ENCODE measurements at places on chromosomes 1 and 21.

DNA sequence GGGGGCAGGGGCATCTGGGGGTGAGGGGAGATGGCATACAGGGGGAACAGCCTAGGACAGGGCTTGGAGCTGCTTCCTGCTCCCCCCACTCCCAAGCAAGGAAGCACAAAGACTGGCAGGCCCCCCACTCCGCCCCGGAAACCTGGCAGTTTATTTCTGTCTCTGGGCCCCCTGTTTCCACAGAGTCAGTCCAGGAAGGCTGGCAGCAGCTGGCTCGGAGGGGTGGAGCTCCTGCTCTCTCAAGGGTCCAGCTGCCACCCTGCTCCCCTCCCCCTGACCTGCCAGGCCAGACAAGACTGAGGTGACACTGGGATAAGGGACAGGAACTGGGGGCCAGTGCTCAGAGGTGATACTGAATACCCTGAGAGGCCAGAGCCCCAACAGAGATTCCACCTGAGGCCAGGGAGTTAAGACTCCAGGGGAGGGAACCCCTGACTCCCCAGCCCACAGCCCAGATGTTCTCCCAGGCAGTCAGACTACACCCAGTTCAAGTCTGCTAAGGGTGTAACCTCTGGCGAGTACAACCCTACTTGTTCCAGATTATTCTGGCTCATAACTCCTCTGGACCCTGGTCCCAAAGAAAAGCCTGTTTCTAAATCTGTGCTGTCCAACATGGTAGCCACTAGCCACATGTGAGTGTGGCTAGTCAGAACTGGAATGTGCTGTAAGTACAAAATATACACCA is 26.3 kb downstream of the AHDC1 start:
- DNase-seq, result no peak

GRCh38 chr1:210313921-210314320 is 14.8 kb upstream of the HHAT start:
- no peak for DNase-seq

- no peak for DNase-seq
These were observed 11.4 kb downstream of the KCNJ15 start for GRCh38 chr21:38267991-38268863.

DNA sequence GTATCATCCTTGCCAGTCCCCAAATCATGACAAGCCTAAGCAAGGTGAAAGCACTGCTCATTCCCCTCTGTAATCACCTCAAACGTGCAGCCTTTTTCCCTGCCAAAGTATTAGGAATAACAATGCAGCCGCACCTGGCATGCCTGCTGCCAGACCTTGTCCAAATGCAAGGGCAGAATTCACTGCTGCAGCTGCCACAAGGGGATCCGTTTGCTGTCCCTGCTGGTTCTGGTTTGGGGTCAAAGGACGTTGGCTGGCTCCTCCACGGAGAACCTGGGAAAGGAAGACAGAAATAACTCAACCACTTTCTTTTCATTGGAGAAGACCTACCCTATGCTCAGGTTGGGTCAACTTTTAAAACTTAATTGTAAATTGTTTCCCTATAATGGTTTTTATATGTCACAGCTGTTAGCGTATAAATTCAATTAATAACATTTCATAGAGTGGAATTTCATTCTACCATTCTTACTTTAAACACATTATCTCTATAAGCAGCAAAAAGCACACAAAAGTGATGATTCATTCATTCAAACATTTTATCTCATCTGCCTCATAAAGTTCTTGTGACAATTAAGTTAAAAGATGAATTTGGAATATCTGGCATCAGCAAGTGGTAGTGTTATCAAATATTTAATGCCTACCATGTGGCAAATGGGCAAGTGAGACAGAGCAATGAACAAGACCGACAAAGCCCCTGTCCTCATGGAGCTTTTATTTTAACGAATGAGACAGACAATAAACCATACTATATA is 59.8 kb upstream of the SDC3 start:
- DNase-seq, result no peak

DNA sequence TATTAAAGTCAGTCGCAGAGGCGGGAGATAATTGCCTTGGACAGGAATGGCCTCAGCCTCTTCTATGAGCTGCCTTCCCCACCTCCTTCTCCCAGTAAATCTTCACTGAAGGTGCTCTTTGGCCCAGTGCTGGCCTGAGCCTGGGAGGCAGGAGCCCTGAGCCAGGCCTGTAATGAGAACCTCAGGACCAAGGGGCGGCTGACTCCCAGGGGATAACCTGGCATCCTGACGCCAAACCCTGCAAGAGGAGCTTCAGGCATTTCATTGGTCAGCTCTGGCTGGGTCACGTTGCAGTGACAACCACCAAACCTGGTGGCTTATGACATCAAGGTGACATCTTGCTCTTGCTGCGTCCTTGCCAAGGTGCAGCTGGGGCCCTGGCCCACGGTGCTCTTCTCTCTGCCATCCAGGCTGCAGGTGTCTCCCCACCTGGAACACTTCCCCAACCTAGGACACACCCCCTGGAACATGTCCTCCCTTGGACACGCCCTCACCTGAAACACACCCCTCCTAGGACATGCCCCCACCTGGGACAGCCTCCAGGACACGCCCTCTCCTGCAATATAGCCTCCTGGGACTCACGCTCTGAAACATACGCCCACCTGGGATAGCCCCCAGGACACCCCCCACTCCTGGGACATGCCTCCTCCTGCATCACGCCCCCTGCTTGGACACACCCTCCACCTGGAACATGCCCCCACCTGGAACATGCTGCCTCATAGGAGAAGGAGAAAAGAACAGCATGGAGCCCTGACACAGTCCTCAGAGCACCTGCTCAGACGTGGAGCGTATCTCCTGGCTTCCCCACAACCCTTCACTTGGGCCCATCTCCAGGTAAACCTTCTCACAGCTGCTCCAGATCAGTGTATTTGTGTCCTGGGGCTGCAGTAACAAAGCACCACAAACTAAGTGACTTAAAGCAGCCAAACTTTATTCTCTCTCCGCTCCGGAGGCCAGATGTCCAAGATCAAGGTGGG is 333.6 kb downstream of the NPHP4 start:
- DNase-seq, result no peak

- no peak for DNase-seq
These were observed 27.2 kb downstream of the PTP4A2 start for GRCh38 chr1:31910933-31911332.

DNA sequence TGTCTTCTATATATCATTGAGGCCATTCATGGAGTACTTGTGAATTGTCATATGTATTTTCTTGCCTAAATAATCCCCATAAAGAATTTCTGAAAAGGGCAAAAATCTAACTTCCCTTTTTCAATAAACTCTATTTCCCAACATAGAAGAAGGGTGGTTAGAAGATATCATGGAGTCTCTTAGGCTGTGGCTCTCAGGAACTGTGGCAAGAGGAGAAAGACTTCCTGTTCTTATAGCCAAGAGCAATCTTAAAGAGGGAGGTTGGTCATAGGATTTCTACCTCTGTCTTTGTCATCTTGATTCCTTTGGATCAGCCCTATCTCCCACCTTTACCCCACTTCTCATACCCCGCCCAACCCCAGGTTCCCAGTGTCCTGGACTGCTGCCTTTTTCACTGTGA is 175.8 kb downstream of the TYW3 start:
- no peak for DNase-seq

DNA sequence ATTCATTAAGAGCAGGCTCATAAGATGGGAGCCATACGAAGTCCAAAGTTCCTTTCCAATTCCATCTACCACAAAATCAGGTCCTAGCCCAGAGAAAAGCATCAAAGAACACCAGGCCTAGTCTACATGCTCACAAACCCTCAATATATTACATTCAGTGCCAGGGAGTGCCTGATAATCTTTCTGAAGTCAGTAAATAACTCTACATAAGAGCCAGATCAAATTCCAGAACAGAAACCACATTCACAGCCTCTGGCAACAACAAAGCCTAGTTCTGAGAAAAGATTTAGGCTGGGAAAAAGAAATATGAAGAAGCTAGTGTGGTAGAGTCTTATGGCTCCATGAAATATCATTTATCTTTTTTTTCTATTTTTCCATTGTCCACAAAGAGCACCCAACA is 40.5 kb upstream of the RBBP5 start:
- no peak for DNase-seq

DNA sequence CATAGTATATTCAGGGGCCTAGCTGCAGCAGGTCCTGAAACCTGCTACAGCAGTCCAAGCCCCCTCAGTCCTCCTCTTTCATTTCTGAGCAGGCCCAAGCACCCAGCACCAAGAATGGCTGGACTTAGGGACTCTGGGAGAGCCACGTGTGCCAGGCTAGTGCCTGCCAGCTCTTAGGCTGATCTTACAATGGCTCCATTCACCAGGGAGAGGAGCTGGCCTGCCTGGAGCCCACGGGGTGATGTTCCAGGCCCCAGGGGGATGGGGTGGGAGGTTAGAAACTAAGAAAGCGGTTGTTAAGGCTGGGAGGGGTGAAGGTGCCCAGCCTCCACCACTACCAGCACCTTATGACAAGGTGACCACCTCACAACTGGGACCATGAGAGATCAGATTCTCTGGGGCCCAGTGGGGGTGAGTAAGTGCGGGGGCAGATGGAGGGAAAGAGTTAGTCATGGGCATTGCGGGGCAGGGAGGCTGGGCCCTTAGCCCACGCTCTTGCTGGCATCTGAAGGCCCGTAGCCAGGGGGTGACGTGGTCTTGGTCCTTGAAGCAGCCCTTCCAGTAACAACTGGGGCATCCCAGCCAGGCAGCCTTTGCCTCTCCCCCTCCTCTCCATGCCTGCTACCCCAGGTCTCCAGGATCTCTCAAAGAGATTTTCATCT is 30.3 kb upstream of the CLIC4 start:
- no peak for DNase-seq

GRCh38 chr1:71796006-71796405 is 486.3 kb downstream of the NEGR1 start:
- DNase-seq, result no peak

GRCh38 chr1:209772126-209772525 is 12.2 kb downstream of the C1orf74 start:
- no peak for DNase-seq

- no peak for DNase-seq
These were observed 109.0 kb downstream of the CACNA1E start for GRCh38 chr1:181592255-181592859.

- DNase-seq, result no peak
These were observed 18.4 kb downstream of the HHAT start for GRCh38 chr1:210347112-210347511.

DNA sequence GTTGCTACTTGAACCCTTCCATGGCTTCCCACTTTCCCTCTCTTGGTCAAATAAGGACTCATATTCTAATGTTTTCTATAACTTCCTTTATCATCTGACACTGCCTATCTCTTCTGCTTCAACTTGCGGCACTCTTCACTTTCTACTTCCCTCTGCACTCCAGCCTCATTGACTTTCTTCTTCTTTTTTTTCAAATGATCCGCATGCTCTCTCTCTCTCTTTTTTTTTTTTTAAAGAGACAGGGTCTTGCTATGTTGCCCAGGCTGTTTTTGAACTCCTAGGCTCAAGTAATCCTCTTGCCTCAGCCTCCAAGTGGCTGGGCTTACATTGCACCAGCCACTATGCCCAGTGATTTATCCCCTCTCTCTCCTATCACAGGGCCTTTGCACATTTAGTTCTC is 7.3 kb upstream of the IL10 start:
- DNase-seq, result no peak

DNA sequence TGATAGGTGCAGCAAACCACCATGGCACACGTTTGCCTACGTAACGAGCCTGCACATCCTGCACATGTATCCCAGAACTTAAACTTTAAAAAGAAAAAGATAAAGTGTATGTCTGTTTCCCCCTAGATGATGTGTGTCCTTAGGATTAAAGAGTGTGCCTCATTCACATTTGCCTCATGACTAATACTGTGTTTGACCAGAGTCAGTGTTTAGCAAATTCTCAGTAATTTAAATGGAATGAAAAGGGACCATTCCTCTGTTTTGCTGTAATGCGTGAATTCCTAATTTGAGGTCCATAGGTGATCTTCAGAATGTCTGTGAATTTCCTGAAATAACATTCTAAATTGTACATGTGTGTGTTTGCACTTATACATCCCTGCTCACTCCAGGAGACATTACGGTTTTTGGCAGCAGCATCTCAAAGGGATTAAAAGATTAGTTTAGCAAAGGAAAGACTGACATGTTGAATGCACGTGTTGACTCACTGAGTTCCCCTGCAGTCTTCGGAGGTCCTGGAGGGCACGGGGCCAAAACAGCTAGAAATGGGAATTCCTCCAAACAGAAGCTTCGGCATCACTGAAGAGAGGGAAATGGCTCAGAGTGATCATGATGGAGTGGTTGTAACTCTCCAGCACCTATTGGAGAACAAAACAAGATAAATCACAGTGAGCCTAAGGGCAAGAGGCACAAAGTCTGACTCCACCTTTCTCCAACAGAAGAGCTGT is 19.1 kb upstream of the SLC35F3 start:
- no peak for DNase-seq

GRCh38 chr1:19465650-19466049 is 19.7 kb downstream of the CAPZB start:
- DNase-seq, result no peak

DNA sequence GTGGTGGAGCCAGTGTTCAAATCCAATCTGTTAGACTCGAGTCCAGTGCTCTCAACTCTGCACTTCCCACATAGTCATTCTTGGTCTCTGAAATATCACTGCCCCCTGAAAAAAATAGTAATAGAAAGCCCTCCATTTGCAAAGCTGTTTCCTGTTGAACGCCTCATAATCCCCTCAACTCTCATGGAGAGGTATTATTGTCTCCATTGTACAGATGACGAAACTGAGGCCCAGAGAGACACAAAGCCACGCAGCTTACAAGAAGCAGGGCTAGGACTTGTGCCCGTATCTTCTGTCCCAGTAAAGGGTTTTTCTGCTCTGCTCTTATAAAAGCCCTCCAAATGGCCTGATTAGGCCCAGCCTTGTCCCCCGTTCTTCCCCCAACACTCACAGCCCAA is 6.2 kb upstream of the ARHGEF19 start:
- DNase-seq, result no peak

- peak; percentile 32 for DNase-seq
These were observed 54.9 kb downstream of the WDR64 start for GRCh38 chr1:241706967-241707366.

DNA sequence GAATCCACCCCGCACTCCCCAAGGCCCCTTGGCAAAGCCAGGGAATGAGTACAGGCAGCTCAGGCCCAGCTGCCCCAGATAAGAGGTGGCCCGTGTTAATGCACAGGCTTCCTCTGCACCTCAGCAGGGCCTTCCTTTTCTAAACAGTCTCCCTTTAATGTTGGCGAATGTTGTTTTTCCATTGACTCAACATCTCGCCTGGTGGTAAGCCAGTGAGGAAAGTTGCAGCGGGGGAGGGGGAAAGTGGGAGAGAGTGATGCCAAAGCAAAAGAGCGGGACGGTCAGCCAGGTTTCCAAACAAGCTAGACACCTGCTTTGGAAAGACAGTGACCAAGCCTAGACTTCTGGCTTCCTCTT is 10.3 kb upstream of the PROX1 start:
- no peak for DNase-seq

DNA sequence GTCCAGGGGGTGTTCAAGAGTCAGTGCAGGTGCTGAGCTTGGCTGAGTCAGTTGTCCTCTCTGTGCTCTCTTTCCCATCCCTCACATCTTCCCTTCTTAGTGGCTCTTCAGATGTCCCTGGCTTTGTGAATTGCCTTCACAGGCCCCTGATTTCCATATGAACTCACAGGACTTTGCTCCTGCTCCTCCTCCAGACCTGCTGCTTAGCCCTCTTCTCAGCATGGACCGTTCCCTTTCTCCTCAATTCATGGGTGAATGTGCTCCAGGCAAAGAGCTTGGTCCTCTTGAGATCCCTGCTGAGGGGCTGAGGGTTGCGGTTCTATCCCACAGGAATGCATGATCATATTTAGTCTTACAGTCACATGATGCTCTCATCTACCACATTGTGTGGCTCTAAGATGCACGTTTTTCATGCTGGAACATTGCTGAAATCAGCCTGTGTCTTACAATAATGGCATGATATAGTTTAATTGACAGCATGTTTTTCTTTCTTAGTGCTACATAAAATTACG is 30.5 kb downstream of the CACNA1E start:
- no peak for DNase-seq
